Stimulated activated CD4-positive, alpha-beta T cell treated with anti-CD3 and anti-CD28 coated beads, Interleukin-15, amount 100 ng/mL, for 48 hours (primary cell): ENCODE measurements at places on chromosomes 16 and 17.

DNA sequence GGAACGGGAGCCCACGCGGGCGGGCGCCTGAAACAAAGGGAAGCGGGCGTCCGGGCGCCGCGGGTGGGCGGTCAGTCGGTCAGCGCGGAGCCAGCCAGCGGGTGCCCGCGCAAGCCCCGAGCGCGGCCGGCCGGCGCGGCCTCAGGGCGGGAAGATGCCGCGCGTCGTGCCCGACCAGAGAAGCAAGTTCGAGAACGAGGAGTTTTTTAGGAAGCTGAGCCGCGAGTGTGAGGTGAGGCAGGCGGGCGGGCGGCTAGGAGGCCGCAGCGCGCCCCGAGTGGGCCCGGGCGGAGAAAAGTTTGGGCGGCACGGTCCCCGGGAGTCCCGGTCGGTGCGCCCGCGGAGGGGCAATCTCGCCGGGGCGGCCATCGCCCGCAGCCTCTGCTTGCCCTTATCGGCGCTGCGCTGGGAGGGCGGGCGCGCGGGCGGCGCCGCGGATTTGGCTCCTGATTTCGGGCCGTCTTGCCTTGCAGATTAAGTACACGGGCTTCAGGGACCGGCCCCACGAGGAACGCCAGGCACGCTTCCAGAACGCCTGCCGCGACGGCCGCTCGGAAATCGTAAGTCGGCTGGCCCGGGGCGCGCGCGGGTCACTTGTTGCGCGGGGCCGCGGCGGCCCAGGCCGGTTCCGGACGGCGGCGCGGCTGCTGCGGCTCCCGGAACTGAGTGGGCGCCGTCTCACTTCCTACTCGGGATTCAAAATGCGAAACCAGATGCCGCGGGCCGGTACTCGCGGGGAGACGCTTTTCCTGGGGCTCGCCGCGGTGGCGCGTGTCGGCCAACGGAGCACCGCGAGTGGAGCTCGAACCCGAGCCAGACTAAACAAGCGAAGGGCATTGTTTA lies 526 bp downstream of the CBFB start:
- DNase-seq = peak; percentile 49

- no peak for DNase-seq
Observed at GRCh38 chr17:6465206-6466003, 21.1 kb downstream of the PIMREG start.

DNA sequence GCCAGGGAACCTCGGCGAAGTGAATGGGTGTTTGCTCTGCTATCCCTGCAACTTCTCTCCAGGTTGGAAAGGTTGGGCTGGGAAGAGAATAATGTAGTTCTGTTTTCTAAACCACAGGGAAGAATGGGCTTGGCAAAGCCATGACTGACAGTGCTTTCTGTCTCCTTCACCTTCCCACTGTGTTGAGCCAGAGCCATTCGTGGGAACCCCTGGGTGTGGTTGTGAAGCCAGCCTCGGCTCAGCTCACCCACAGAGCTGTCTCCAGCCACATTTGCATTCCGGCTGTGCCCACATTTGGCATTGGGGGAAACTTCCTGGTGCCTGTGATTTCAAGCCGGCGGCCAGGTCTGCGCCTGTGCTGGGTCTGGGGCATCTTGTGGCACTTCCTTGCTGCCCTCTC lies 39.9 kb downstream of the BAIAP2 start:
- no peak for DNase-seq

DNA sequence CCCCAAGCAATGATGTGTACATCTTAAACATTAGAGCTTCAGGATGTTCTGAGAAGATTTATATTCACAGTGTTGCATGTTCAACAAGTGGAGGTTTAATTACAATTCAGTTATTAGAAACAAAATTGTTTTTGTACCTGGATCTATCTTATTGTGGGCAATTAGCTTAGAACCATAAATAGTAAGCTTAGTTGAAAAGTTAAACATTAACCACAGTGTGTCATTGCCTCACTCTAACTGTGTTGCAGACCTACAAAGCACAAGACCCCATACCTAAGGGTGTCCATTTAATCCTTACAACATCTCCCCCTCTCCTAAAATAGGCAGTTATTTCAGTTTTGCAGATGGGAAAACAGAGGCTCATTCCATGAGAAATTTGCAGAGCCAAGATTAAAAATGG lies 632.0 kb upstream of the SOX9 start:
- DNase-seq = no peak

- no peak for DNase-seq
Observed at GRCh38 chr16:29744541-29745101, 1.2 kb downstream of the C16orf54 start.

DNA sequence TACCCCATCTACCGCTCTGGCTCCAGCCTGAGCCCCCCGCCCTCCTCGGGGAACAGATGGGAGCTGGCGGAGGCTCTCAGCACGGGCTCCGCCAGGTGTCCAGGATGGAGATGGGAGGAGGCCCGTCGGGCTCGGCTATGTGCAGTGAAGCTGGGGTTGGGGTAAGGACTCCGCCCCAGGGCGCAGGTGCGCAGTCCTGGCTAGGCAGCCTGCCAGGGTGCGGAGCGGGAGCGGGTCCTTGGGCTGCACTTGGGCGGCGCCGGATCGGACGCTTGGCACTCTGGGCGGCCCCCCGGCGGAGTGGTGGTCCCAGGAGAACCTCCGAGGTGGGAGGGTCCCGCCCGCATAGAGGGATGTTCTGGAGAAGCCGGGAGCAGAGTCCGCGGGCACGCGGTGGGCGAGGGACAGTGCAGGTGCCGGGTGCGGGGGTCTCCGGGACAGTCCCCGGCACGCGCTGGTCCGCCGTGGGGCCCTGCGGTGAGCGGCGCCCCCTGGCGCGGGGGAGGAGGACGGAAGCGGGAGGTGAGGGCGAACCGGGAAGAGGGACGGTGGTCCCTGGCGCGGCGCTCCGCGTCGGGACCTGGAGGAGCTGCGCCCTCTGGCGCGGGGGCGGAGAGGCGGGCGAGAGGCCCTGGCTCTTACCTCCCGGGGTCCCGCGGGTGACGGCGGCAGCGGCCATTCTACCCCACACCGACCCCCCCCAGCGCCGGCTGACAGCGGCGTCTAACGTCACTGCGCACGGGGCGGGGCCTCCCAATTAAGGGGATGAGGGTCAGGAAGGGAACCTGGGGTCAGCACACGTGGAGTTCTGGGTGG lies at the start of gene CAMTA2:
Gene CAMTA2 (minus strand): TSS at position 725 of the 816 bp plus-strand sequence. CDS start 1,453 bp downstream, outside the sequence.
- DNase-seq = peak; percentile 67

- no peak for DNase-seq
Observed at GRCh38 chr17:75006653-75007052, 5.8 kb upstream of the MRPL58 start.

GRCh38 chr17:51461578-51462004 lies 201.2 kb downstream of the UTP18 start:
- peak; percentile 30 for DNase-seq

DNA sequence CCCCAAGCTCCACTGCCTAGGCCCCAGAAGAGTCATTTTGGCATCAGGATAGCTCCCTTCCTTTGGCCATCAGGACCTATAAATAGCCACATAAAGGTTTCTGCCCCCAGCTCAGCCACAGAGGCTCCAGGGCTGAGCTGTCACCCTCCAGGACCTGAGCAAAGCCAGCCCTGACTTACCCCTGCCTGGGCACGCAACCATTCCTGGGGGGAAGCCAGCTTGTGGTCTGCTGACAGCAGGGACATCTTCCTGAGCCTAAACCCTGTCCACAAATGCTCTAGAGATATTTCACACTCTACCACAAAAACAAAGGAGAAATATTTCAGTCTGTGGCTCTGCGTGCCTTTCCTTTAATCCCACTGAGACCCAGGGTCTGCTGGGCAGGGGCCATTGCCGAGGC lies 123.7 kb upstream of the CCL2 start:
- DNase-seq = no peak

GRCh38 chr16:10833271-10833670 lies 14.7 kb upstream of the TVP23A start:
- DNase-seq = no peak

DNA sequence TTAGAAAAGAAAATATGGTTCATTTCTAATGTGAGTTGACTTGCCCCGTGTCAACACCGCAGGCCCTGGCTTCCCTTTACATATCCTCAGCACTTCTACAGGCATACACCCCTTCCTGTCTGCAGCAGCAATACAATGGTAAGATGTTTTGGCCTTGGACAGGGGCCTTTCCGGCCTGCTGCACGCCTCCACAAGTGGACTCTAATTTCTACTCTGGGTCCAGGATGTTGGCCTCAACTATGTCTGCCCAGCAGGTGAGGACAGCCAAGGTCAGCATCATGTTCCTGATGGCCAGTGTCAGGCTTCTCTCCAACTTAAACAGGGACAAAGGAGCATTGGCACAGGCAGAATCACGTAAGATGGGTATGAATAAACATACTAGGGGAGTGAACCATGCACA lies 11.0 kb downstream of the C17orf67 start:
- no peak for DNase-seq

DNA sequence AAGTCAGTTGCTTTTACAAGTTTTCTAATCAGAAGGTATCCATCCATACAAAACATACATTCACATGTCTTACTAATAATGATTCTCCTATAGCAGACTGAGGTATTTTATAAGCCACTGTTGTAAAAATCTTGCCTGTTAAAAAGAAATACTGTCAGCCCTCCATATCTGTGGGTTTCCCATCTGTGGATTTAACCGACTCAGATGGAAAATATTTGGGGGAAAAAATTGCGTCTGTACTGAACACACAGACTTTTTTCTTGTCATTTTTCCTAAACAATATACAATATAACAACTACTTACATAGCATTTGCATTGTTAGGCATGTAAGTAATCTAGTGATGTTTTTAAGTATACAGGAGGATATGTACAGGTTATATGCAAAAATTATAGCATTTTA lies 90.4 kb downstream of the PARN start:
- no peak for DNase-seq

- DNase-seq = no peak
Observed at GRCh38 chr17:64535357-64535756, 28.6 kb downstream of the CEP95 start.

DNA sequence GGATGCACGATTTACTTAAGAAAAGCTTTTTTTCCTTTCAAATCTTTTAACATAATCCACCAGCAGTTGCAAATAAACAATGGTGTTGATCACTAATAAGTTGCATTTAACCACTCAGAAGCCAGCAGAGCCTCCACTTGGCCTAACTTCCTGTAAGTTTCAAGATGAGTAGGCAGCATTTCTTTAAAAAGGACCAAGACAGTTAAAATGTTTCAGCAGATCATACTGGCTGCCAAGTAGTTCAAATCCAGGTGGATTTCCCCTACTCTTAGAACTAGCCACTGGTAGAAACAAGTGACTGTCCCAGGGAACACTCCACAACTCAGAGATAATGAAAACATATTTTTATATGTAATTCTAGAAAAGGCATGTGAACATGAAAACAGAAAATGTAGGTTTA lies 17.0 kb upstream of the RFFL start:
- DNase-seq = no peak

GRCh38 chr17:58330538-58330996 lies 2.0 kb upstream of the TSPOAP1 start:
- DNase-seq = no peak

- DNase-seq = no peak
Observed at GRCh38 chr17:33023790-33024189, 32.1 kb downstream of the SPACA3 start.

DNA sequence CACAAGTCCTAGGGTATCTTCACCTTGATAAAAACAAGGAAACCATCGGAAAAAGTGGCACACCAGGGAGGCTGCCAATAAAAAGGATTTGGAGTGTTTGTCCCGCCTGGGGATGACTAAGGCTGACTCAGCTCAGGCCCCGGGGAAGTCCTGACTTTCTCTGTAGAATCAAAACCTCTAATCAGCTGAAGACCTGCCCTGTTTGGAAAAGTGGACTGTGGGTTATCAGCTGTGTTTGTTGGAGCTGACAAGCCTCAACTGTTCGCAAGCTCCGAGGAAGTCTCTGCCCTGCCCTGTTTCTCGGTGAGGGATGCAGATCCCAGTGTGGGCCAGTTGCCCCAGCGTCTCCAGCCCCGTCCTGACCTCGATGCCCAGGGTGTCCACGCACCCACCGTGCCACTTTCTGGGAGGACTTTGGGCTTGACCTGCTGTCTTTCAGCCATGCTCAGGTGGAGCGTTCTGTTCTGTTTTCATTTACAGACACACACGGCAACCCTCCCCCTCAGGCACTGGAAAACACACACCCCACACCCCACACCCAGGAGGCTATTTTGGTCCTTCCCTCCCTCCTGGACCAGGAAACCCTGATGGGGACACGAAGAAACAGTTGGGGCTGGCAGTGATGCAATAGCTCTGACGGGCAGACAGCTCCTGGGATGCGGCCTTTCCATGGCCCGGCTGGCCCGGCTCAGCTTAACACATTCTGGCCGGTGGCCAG lies 27.6 kb upstream of the PITPNA start:
- DNase-seq = no peak

- no peak for DNase-seq
Observed at GRCh38 chr16:50982808-50983207, 168.3 kb downstream of the SALL1 start.

DNA sequence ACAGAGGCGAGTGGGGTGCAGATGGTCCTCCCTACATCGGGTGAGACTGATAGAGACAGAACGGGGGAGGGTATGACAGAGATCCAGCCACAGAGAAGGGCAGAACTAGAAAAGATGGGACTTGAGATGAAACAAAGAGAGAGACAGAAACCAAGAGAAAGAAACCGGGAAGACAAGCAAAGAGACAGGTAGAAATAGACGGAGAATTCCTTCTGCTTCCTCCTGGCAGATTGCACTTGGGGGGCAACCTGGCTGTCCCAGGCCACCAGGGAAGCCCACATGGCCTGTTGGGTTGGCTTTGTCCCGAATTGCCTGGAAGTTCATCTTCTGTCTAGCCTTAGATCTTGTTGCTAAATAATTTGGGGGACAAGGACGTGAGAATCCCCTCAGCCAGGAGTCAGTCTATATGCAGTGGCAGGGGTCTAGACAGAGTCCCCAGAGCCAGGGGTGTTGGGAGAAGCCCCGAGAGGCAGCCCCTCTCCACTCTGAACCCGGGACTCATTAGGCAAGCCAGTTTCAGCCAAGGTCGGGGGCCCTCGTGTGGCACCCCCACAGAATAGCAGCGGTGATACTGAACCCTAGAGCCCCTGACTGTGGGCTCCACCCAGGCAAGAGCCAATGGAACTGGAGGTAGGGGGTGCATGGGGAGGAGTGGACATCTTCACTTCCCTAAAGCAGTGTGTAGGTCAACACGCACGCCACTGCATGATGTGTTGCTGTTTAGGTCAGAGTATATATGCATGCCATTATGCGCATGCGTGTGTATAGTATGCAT lies 627 bp upstream of the TSPOAP1 start:
- DNase-seq = peak; percentile 91

GRCh38 chr17:82679586-82680465 lies 18.7 kb downstream of the RAB40B start:
- no peak for DNase-seq

DNA sequence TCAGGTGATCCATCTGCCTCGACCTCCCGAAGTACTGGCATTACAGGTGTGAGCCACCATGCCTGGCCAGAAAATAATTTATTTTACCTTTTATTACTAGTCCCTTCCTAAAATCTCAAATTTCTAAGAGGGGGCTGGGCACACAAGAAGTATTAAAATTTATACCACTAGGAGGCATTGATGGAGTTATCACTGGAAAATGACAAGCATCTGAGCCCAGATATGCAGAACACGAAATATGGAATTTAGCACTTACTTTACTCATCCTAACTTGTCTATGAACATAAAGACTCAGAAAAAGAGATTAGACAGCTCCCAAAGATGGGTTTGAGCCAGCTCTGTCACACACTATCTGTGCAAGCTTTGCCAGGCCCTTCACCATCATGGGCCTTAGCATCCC lies 46.4 kb downstream of the STAT5A start:
- no peak for DNase-seq
